Nucleus accumbens (tissue), 56 donors: ENCODE measurements at places on chromosomes 4 and X.

DNA sequence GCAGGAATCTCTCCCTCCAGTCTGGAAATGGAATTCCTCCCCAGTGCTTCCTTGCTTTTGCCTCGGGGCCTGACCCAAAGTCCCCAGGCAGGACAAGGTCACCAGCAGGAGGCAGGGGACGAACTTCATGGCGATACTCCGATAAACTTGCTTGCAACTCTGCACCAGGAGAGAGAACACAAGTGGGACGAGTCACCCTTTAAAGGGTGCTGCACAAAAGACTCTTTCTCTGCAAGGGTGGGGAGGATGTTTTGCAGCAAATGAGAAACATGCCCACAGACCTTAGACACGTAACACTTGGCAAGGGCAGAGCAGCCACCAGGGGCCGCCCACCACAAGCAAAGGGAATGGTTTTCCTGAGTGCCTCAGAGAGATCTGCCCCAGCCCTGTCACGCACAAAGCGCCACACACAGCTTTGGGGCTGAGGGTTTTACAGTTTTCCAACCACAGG, at the start of gene FGFBP2:
Gene FGFBP2, minus strand, starts transcription at position 175 of the 451 bp plus-strand sequence. Its CDS starts 46 bp downstream, at position 129.
- peak; percentile 28 for DNase-seq

- DNase-seq = no peak
These were observed 7.0 kb upstream of the TRPC5OS start for GRCh38 chrX:111868726-111869638.

DNA sequence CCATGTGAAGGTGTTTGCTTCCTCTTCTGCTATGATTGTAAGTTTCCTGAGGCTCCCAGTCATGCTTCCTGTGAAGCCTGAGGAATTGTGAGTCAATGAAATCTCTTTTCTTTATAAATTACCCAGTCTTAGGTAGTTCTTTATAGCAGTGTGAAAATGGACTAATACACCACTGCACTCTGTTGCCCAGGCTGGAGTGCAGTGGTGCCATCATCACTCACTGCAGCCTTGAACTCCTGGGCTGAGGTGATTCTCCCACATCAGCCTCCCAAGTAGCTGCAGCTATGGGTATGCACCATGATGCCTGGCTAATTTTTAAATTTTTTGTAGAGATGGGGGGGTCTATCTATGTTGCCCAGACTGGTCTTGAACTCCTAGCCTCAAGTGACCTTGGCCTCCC, 15.8 kb upstream of the IGFBP7 start:
- no peak for DNase-seq

GRCh38 chr4:110850461-110851442, 227.9 kb upstream of the PITX2 start:
- no peak for DNase-seq

- no peak for DNase-seq
These were observed 10.5 kb downstream of the PPAT start for GRCh38 chr4:56424697-56425514.

- DNase-seq = no peak
These were observed 57.6 kb upstream of the PPP2R3B start for GRCh38 chrX:444305-444704.

- DNase-seq = no peak
These were observed 602.9 kb upstream of the HTR2C start for GRCh38 chrX:113980953-113981352.

DNA sequence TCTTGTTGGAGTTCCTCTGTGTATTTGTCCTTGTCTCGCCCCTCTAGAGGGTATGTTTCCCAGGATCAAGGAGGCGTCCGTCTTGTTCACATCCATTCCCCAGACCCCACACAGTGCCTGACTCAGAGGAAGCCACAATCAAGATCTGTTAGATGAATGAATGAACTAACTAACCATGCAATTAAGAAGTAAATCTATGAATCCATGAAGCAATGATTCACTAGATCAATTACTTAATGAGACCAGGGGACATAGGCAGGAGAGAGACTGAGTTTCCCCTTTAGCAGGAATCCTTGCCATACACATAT, 11.9 kb downstream of the BLOC1S4 start:
- DNase-seq = no peak

GRCh38 chr4:17876943-17877342, 66.2 kb downstream of the NCAPG start:
- no peak for DNase-seq

DNA sequence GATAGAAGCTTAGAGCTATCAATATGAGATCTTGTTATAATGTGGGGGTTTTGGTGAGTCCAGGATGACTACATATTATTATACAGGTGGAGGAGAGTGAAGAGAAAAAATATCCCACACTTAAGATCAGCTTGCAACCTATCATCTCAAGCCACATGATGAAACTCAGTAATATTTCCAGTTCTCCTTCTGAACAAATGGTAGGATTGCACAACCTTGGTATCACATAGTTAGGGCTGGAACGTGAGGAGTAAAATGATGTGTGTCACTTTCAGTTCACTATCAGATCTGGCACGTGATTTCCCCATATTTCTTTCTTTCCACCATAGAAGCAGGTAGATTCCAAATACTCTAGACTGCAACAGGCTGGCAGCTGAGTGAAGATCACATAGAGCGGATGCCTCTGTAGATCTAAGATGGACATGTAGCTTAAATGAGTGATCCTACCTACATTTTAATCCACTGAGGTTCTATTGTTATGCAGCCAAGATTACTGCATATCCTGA, 150.6 kb upstream of the ANKRD50 start:
- DNase-seq = no peak

DNA sequence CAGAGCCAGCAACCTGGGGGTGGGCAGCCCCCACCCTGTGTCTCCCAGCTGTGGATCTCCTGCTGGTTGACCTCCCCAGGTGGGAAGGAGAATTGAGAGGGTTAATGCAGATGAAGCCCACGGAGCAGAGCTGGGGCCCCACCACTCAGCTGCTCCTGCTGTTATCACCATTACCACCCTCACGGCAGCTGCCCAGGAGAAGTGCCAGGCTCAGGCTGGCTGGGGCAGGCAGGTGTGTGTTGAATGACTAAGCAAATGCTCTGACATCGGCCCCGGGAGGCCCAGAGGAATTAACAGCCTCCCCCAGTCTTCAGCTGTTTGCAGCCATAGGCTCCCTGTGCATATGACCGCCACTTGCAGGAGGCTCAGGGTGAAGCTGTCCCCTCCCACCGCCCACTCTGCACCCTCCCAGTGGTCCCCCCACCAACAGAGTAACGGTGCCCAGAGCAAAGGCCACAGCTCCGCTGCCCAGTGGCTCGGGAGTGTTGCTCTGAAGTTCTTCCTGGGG, 133.8 kb downstream of the CPZ start:
- no peak for DNase-seq

GRCh38 chrX:68084765-68085164, 348.5 kb downstream of the OPHN1 start:
- no peak for DNase-seq

DNA sequence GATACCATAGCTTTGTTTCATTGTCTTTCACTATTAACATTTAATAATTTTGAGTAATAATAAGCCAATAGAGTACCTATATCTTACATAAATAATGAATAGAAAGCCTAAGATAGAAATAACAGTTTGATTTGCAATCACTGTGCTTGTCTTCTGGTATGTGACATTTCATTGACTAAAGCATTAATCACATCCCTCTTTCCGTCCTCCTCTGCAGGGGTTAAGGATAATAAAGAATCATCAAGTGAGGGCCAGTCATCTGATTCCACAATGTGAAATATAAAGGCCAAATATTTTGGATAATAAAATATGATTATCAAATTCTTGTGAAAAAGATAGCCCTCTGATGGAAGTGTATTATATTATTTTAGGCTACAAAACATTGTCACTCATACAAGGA, 2073.4 kb downstream of the ARAP2 start:
- no peak for DNase-seq

DNA sequence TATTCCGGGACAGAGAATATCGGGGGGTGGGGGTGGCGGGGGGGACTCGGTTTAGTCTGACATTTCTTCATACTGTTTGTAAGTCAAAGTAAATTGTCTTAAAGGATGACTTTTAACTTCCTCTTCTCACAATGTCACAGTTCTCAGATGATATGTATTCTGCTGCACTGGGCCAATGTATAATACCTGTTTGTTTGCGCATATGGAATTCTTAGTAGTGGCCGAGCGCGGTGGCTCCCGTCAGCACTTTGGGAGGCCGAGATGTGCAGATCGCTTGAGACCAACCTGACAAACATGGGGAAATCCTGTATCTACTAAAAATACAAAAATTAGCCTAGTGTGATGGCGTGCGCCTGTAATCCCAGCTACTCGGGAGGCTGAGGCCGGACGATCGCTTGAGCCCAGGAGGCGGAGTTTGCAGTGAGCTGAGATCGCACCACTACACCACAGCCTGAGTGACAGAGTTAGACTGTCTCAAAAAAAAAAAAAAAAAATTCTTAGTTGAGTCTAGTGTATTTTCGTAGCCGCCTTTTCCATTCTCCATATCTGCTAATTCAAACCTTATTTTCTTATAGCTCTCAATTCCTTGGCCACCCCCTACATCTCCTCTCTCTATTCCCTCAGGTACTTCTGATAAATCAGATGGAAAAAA, 851 bp downstream of the POLR2B start:
- DNase-seq = no peak

- DNase-seq = no peak
These were observed 566.2 kb downstream of the DACH2 start for GRCh38 chrX:86714441-86714840.

DNA sequence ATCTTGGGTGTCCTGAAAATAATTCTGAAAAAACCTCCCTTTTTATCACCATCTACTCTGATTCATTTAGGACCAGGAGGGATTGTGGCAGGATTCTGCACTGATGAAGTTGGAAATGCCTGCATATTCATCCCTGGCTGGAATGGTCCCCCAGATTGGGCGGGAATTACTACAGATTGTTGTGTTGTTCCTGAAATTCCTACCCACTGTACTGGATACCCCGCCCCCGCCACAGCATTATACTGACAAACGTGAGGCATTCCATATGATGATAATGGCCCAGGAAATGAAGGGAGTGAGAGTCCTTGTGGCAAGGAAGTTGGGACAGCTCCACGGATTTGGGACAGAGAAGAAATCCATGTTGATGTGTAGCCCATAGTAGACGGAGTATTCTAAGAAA, 15.2 kb upstream of the FAM120C start:
- no peak for DNase-seq

GRCh38 chr4:153018031-153018430, 81.9 kb downstream of the FHDC1 start:
- no peak for DNase-seq

GRCh38 chr4:44679060-44679459, 840 bp downstream of the GUF1 start:
- DNase-seq = no peak

DNA sequence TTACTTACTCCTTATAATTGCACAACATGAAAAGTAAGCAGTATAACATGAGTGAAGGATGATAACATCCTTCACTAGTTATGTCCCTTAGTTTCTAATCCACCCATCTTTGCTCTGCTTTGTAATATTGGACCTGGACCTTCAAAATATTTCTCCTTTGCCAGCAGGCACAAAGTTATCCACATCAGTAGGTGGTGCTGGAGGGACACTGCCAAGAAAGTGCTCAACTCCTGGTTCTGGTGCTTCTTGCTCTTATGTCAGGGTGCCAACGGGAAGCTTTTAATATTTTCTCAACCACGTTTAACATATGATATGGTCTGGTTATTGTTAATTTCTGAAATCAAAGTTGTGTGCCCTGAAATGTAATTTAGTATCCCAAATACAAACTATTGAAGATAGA, 49.1 kb downstream of the TMEM165 start:
- DNase-seq = no peak

DNA sequence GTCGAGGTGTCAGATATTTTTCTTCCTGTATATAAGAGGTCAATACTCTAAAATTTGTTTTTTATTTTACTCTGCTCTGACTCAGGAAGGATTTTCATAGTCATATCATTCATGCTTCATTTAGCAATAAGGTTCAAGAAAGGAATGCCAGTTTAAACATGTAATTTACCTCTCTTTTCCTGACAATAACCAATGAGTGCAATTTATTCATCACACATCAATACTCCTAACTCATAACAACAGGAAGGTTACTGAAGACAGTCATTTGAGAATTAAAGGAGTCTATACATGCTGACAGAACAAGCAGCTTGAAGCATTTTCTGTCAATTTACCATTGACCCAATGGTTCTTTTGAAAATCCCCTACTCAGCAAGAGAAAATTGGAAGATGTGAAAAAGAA, 190.3 kb upstream of the RPS6KA3 start:
- no peak for DNase-seq

DNA sequence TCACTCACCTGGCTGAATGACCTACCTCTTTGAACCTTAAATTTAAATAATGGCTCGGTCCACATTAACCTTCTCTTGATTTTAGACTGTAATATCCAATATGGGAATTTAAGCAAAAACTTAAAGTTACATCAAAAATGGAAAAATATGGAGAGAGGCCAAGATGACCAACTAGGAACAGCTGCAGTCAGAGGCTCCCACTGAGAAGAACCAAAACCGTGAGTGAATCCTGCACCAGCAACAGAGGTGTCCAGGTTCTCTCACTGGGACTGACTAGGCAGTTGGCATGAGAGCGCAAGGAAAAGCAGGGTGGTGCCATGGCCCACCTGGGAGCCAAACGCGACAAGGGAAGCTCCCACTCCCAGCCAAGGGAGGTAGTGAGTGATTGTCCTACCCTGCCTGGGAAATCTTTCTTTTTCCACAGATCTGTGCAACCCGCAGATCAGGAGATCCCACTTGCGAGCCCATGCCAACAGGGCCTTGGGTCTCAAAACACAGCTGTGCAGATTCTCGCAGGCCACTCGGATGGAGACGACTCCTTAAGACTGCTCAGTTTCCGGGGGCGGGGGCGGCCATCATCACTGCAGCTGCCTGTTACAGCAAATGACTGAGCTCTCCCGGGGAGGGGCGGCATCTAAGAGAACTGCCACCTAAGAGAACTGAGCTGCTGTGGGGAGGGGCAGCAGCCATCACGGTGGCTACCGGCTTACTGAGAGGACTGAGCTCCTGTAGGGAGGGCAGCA, 343.4 kb downstream of the DMD start:
- DNase-seq = no peak

DNA sequence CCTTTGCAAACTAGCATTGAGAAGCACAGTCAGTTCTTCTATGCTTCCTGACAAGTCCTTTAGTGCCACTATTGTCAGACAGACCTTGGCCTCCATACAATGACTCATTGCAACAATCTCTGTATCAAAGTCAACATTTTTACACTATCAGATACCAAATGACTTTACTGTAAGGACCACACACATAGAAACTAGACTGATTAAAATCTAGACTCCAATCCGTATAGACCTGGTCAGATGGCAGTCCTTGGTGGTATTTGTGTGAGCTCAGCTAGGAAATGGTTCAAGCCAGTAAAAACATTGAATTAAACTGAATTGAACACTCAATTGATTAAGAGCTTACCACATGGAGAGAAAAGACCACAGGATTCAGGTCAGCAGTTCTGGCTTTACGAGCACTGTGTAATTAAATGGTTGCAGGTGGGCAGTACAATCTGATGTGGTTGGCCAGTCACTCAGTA, 549.8 kb upstream of the LCORL start:
- DNase-seq = no peak

- peak; percentile 0 for DNase-seq
These were observed 53.5 kb upstream of the SMIM31 start for GRCh38 chr4:164700471-164700870.

DNA sequence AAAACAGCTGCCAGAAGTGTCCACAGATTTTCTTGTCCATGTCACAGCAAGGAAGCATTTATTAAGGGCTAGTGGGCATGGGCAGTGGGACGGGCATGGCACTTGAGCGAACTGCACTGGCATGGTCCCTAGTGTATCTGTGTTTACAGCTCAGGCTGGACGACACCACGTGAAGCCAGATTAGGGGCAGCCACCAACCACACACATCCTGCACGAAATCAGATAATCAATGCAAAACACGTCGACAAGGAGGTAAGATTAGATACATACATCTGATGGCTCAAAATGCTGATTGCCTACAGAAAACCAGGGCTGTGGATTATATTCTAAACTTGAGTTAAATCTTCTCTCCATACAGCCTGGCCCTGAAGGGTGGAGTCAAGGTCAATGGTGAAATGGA, 103.8 kb upstream of the ATP6AP2 start:
- DNase-seq = no peak
